Spinal cord (tissue), 10 donors: ENCODE measurements at places on chromosomes 4 and X. TPM values are rescaled to one million over a fixed set of nuclear protein-coding genes. Genes with fewer than 3 reads are reported as not detected.
A peak's percentile ranks its signal among the peaks of the same experiment; 100 is the strongest.

DNA sequence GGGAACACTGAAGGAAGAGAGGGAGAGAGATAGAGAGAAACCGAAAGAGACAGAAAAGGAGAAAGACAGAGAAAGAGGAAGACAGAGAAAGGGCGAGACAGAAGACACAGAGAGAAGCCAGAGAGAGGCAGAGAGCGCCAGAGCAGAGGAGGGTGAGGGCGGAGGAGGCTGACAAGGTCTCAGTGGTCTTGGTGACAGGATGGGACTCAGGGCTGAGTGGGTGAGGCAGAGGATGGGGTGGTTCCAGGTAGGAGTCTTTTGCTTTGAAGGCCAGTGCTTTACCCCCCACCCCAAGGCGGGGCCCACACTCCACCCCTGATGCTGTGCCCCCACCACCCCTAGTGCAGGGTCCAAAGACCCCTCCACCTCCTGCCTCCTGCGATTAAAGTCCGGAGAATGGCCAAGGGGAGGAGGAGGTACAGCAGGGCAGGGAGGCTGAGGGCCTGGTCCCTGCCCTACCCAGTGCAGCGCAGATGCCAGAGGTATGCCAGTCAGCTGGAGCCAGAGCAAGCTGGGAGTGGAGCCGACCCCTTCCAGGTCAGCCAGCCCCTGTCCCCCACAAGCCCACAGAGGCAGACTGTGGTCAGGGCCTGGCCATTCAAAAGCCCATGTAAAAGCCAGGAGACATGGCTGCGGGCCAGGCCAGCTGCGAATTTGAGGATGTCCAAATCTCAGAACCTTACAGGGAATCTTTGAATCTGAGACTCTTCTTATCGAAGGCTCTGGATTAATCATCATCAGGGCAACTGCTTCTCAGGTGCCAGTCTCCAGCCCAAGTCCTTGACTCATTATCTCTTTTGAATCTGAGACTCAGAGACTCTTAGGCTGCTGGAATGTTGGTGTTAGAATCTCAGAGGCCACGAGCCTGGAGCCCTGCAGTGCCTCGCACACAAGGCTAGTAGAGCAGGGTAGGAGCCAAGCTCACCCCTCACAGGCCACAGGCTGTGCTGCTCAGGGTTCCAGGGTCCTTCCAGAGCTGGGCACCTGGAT is 758 bp downstream of the IQSEC2 start:
- DNase-seq: no peak

DNA sequence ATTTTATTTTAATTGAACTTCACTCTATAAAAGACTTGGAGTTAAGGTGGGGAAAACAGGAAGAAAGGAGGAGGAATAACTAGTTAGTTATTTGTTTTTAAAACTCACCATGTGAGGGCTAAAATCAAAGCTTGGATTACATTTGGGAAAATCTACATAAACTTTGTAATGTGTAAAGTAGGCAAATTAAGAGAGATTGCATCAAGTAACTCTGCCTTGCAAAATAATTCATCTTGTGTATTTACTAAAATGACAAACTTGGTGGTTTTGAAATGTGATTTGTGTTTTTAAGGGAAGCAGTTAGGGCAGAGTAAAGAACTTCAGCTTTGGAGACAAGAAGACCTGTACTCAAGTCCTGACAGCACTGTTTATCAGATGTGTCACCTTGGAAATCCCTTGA is 43.3 kb upstream of the RASSF6 start:
- no peak for DNase-seq

GRCh38 chr4:68416591-68416990 is 30.7 kb upstream of the TMPRSS11E start:
- no peak for DNase-seq

DNA sequence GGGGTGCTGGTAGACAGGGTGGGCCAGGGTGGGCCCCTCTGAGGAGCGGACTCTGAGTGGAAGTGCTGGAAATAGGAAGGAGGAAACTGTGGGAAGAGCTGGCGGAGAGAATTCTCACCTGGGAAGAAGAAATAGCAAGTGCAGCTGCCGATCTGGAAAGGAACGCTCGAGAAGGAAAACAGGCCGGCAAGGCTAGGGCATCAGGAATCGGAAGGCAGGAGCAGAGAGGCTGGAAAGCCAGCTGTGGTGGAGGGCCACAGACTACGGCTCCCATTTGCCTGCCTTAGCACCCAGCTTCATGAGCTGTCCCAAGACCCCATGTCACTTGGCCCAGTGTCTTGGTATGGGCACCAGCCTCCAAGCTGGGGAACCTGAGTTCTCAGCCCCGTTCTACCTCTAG is 37.3 kb downstream of the DCTD start:
- no peak for DNase-seq

DNA sequence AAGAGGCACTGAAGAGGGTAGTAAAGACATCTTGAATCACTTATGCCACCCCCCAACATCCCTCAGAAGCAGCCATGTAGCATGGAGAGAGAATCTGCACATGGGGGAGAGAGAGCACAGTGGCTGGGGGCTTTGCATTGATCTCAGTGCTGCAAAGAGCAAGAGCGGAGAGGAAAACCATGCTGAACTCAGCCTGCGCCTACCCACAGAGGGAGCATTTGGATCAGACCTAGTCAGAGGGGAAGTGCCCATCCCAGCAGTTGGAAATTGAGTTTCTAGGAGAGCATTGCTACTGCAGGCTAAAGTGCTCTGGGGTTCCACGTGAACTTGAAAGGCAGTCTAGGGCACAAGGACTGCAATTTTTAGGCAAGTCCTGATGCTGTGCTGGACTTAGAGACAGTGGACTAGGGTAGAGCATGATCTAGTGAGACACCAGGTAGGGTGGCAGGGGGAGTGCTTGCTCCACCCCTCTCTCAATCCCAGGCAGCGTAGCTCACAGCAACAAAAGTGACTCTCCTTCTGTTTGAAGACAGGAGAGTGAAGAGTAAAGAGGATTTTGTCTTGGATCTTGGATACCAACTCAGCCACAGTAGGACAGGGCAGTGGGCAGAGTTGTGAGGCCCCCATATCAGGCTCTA is 9.0 kb upstream of the PROM1 start:
- no peak for DNase-seq

- no peak for DNase-seq
These were observed 39.4 kb downstream of the PPP3CA start for GRCh38 chr4:101307899-101308298.

GRCh38 chr4:110989125-110989524 is 366.2 kb upstream of the PITX2 start:
- no peak for DNase-seq

DNA sequence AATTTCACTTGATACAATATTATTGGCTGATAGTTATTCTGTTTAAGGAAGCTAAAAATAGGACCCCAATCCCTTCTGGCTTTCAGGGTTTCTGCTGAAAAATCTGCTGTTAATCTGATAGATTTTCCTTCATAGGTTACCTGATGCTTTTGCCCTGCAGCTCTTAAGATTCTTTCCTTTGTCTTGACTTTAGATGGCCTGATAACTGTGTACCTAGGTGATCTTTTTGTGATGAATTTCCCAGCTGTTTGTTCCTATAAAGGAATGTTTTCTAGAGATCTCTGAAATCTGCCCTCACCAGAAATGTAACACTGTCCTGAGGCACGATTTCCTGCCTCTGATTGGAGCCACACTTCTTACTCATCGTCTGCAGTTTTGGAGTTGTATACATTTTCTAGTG is 69.4 kb upstream of the PRDM5 start:
- no peak for DNase-seq

- DNase-seq: peak; percentile 26
These were observed 72.4 kb upstream of the MSANTD1 start for GRCh38 chr4:3176367-3177229.

DNA sequence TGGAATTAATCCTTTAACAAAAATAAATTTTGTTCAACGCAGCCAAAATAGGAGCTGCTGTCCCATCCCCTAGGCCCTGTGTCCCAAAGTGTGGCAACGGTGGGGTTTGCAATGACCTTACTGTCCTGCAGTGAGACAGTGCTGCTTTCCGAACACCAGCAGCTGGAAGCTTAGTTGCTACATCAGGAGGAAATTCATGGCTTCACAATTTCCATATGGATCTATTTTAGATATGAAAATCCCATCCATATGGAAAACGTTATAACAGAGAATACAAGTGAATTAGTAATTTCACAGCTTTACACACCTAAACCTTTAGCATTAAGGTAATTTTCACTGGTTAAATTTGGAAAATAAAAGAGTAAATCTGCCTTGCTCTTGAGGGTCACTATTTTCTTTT is 396.3 kb upstream of the TENM3 start:
- no peak for DNase-seq

GRCh38 chrX:1281521-1281920 is 12.9 kb downstream of the CSF2RA start:
- DNase-seq: no peak

DNA sequence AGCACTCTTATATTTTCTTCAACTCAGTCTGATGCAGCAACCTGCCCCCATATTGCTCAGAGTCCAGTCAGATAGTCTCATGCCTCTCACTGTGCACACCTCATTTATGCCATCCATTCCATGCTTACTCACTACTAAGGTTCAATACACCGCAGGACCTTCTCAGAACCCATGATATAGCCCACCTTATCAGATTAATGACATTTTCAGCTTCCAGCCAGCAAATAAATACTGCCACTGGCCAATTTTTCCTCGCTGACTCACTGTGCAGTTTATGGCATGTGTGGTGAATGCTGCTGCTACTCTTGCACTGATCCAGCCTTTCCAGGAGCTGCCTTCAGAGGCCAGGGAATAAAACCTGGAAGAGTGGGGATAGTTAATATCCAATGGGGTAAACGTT is 380.6 kb upstream of the SPOCK3 start:
- no peak for DNase-seq

GRCh38 chr4:17033025-17033767 is 134.8 kb upstream of the LDB2 start:
- DNase-seq: no peak

DNA sequence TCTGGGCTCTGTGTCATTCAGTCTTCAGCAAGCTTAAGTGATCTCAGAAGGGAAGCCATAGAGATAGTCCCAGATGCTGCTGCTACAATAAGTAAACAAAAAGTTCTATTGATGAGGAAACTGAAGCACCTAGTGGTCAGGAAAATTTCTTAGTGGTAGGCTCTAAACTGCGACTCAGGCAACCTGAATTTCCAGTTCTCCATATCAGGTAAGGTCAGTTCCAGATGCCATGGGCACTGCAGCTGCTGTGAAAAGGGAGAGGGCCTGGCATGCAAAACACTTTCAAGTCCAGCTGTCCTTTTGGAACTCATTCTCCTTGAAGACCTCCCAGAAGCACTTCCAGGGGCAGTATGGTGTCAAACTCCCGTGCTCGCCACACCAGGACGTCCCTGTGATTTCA is 46.2 kb downstream of the REELD1 start:
- DNase-seq: no peak

- DNase-seq: no peak
These were observed 74.7 kb downstream of the GALNT7 start for GRCh38 chr4:173243321-173243720.

DNA sequence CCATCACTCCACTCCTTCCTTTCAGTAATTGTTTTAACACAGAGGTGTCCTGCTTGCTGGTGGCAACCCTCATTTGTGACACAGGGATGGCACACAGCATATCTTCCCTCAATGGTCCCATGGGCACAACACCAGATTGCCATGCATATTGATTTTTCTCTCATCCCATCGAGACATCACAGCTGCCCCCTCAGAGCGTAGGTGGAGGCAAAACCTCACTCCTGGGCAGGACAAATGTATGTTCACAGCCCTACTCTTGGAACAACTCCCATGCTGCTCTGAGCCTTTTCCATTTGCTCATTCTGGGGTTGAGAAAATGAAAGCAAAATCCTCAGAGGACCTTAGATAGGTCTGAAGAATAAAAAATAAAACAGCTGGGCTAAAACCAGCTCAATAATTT is 172.2 kb downstream of the GABRB1 start:
- DNase-seq: no peak

GRCh38 chr4:25437926-25438325 is 60.9 kb downstream of the ANAPC4 start:
- no peak for DNase-seq

DNA sequence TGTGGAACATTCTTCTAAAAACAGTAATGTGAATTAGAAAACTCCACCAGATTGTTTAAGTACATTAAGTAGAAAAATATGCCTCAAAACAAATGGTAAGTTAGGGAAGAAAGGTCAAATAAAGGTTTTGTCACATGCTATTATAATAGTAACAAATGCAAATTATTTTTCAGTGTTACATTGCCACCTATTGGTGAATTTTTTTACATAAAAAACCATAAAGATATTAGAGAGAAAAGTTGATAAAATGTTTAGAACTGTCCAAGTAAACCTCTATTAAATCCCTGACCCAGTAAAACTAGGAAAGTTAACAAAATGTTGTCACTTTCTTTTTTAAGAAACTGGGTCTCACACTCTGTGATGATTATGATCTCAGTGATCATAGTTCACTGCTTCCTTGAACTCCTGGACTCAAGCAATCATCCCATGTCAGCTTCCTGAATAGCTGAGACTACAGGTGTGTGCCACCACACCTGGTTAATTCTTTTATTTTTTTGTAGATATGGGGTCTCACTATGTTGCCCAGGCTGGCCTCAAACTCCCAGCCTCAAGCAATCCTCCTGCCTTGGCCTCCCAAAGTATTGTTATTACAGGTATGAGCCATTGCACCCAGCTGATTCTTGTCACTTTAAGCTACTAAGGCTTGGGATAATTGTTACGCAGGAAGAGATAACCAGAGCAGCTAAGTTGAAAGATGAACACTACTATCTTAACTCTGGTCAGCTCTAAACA is 157.6 kb downstream of the ATRX start:
- DNase-seq: no peak

DNA sequence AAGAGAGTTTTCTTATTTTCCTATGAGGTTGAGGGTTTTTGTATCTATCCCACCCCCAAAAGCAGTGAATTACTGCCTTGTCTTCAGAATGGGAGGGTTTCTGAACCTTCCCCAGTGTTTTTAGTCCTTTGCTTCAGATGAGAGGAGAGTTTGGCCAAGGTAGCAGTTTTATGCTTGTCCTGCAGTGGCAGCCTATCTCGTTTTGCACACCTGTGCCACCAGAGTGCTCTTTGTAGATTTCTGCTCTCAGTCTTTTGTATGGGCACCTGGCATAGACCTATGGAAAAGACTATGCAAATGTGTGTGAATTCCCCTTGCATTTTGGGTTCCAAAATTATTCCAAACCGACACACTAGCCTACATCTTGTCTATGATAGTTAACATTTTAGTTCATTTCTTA is 5.8 kb downstream of the TBC1D19 start:
- no peak for DNase-seq

- DNase-seq: no peak
These were observed 260.1 kb downstream of the EVC2 start for GRCh38 chr4:5448221-5448620.

GRCh38 chrX:37684426-37684825 is 1.2 kb upstream of the XK start:
- no peak for DNase-seq

GRCh38 chrX:135383249-135383648 is 38.5 kb upstream of the SMIM10L2A start:
- DNase-seq: no peak

GRCh38 chrX:100410901-100411801 is 1.1 kb upstream of the PCDH19 start:
- no peak for DNase-seq

Gene XAGE1A
- not detected for total RNA-seq

Gene SHROOM2
- 27.4 TPM for total RNA-seq

Gene RFC1
- total RNA-seq: 59.5 TPM

Gene YY2
- total RNA-seq: 1.5 TPM

Gene DCTD
- total RNA-seq: 43.4 TPM

Gene NWD2
- 10.3 TPM for total RNA-seq

Gene GPRIN3
- 29.5 TPM for total RNA-seq

Gene VCX3A
- 0.33 TPM for total RNA-seq

Gene PRSS12
- total RNA-seq: 15.9 TPM

Gene TCP11X2
- total RNA-seq: 0.40 TPM
